ENCODE measurements at places on chromosomes 4 and X.

DNA sequence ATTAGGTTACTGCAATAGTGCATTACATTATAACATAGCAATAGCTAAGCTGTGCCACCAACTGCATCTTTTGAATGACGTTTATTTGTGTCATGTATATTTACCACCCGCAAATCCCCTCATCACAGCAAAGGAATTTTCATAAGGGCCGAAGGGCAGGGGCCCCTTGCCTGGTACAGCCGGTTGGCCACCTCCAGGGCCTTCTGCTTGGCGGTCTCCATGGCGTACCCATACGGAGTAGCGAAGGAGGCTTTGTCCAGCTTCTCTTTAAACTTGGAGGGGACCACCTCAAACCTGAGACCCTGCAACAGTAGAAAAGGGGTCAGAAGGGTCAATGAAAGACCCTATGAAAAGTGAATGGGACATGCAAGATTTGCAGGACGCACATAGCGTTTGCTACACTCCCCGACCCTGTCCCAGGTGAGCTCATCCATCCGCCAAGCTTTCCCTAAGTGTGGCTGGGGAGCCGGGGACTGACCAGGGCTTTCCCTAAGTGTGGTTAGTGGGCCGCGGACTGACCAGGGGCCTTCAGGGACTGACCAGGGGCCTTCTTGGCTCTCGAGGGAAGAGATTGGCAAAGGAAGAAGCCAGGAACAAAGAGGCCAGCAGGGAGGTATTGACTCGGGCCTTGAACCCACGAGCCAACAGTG, 10.6 kb downstream of the ASMTL start:
- DNase-seq: peak; percentile 6

- DNase-seq: peak; percentile 16
Observed at GRCh38 chr4:142126890-142127497, 490.6 kb downstream of the IL15 start.

GRCh38 chrX:152900937-152901445, 3.1 kb downstream of the ZNF185 start:
- no peak for DNase-seq

DNA sequence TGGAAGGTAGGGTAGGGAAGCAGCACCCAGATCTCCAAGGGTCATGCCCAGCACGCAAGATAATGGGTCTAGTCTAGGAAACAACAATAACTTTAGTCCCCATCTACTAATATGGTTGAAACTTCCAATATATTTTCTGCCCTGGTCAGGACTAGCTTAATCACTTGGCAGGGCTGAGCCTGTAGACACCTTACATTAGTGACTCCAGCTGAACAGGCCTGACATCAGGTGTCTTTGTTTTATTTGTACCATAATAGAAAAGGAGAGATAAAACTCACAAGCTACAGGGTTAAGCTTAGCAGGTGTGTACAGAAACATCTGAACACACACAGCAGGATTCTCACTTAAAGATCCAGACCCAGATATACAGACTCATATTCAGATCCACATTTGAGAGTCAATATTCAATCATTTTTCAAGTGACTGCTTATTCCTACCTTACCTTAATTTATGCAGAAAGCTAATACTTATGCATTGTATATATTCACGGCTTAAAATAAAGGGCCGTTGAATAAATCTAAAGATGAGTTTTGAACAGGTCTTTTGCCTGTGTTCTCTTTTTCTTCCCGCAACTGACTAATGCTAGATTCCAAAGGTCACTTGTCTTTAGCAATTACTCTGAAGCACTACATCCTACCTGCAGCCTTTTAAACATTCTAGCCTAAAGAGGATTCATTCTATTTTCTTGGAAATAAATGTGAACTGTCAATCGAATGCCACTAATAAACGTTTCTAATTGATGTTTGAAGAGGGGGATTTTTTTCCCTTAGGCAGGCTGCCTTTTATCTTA, 745.3 kb downstream of the RPA4 start:
- no peak for DNase-seq

DNA sequence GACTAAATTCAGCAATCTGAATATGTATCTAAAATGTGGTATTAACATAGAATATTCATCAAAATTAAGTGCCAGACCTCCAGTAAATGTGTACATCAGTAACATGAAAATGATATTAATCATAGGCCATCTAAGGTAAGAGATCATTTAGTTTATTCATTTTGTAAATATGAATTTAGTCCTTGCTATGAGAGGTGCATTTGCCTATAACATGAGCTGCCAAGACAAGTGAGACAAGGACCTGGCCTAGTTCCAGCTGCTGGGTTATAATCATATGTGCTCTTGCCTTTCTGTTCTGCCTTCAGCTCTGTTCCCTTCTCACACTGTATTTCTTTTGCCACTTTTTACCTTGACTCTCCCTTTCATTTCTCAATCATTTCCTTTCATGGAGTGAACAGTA, 160.0 kb downstream of the STIM2 start:
- no peak for DNase-seq

- DNase-seq: no peak
Observed at GRCh38 chr4:85177092-85177491, 210.6 kb upstream of the WDFY3 start.

DNA sequence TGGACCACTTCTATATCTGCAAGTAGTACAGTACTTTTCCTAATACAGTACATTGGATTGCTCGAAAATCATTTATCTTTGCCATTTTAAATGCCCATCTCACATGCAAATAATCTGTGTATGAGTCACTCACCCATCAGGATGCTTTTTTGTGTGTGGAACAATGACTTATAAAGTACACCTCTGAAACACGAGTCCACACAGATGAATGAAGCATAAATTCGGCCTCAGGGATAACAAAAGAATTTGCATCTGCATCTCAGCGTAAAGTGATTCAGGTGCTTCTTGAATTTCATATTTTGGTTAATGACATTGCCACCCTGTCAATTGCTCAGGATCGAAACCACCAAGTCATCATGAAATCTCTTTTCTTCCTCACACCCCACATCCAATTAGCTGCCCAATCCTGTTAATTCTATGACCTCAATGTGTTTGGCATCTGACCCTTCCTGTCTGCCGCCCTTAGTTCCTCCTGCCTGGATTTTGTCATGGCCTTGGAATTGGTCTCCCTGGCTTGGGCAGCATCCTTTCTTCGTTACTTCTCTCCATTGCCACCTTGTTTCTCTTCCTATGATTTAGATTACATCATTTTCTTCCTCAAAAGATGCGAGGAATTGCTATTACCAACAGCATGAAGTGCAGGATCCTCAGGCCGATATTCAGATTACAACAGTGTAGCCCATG, 161.6 kb upstream of the MID1 start:
- DNase-seq: no peak

- DNase-seq: peak; percentile 60
Observed at GRCh38 chrX:1453395-1453783, 680 bp upstream of the ASMTL start.

DNA sequence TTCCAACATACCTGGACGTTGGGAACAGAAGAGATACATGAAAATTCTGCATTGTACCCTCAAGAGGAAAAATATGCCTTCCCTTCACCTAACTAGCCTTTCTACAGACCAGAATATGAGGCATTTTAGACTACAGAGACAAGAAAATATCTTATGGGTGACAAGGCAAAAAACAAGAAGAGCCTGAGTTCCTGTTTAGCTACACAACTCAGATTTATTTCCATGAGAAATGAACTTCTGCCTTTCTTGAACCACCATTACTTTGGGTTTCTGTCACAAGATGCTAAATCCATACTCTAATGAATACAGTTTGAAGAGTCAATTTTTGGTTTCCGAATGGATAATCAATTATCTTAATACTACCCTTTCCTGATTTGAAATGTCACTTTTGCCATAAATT, 18.7 kb downstream of the RCHY1 start:
- no peak for DNase-seq

GRCh38 chr4:83285055-83285407, 433 bp upstream of the COQ2 start:
- peak; percentile 48 for DNase-seq

- DNase-seq: no peak
Observed at GRCh38 chr4:8645753-8646124, 53.2 kb downstream of the CPZ start.

GRCh38 chr4:53010318-53010717, 148.2 kb downstream of the RASL11B start:
- no peak for DNase-seq

DNA sequence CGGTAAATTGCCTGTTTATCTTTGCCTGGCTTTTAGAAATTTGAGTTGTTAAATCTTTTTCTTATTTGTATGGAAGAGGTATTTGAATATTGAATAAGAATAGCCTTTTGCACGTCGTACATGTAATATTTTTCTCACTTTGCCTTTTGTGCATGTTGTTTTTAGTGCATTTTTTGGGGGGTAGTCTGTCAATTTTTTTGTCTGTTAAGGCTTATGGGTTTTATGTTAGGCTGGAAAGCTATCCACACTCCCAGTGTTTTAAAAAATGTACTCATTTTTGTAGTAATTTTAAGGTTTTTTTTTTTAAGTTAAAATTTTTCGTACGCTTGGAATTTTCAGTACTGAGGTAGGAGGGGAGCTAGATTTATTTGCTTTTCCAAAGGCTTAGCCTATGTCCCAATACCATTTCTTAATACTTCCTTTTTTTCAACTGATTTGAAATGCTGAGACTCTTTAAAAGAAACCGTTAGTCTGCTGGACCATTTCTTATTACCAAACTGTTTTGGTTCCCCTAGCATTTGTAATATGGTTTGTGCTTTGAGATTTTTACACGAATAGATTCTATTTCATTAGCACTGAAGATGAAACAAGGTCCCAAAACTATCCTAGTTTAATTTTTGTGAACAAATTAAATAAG, 1.3 kb downstream of the HERC5 start:
- DNase-seq: no peak

- DNase-seq: no peak
Observed at GRCh38 chr4:32454482-32454881, 1734.3 kb downstream of the PCDH7 start.

- DNase-seq: no peak
Observed at GRCh38 chr4:99564921-99565320, 1.1 kb upstream of the TRMT10A start.

DNA sequence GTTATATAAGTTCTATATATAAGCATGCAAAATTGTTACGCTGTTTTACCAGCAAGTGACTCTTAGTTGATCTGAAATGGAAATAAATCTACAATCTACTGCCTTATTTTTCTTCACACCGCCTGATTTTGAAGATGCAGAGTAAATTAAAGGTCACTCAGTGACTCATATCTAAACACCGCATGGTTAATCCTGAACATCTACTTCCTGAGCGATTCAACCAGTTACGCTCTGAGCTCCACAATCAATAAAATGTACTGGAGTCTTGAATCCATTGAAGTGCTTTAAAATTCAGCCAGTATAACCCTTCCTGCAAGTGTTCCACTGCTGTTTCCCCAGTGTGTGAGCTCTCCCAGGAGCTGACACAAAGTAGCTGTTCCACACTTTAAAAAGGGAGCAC, 192.8 kb downstream of the SLC7A11 start:
- no peak for DNase-seq

- DNase-seq: no peak
Observed at GRCh38 chrX:94961730-94962129, 1287.7 kb downstream of the FAM133A start.

DNA sequence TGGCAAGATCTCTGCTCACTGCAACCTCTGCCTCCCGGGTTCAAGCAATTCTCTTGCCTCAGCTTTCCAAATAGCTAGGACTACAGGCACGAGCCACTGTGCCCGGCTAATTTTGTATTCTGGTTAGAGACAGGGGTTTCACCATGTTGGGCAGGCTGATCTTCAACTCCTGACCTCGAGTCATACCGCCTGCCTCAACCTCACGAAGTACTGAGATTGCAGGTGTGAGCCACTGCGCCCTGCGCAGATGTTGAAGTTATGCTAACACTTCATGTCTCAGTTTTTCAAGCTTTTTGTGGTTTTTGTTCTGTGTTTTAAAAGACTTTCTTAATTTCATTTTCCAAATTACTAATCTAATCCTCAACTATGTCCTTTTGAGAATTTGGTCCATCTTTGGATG, 154.4 kb upstream of the TLL1 start:
- no peak for DNase-seq

- no peak for DNase-seq
Observed at GRCh38 chrX:22053481-22053880, 21.4 kb downstream of the PHEX start.

DNA sequence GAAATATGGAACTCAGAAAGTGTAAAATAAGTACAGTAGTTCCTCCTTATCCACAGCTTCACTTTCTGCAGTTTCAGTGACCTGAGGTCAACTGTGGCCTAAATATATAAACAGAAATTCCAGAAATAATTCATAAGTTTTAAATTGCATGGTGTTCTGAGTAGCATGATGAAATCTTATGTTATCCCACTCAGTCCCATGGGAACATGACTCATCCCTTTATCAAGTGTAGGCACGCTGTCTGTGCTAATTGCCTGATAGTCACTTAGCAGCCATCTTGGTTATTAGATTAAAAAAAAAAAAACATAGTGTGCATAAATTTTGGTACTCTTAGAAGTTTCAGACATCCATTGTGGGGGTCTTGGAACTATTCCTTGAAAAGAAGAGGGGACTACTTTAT, 983.4 kb upstream of the ADGRL3 start:
- no peak for DNase-seq

DNA sequence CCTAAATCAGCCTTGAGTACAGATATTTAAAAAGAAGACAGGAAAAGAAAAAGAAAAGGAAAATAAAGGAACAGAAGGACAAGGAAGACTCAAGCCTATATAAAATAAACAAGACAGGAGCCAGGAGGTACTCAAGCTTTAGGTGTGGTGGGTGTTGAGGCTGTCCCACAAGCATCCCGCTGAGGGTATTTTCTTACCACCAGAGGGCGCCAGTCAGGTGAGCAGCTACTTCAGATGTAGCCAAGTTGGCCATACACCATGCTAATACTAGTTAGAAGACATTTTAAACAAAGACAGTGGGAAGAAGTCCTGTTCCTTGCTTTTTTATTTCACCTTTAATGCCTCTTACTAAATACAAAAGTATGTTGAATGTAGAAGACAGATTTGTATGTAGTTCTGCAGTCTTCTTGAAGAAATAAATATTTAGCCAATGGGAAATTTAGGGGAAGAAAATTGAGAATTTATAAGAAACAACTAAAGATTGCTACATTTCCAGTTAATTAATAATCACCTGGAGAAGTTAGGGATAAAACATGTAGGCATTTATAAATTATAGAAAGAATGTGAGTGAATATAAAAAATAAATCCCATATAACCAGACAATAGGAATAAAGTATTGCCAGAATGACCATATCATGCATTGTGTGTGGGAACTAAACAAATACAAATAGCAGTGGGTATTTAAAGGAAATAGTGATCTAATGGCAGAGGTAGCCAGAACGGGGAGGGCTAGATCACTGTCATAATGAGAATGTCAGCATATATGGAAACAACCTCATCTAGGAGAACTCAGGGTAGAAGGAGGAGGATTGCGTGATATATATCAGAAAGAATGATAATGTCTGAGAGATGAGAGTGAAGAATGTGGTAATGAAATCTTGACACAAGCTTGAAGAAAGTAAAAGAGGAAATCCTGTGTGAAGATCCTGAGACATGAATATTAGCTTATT, 71.0 kb downstream of the MTHFD2L start:
- peak; percentile 43 for DNase-seq

DNA sequence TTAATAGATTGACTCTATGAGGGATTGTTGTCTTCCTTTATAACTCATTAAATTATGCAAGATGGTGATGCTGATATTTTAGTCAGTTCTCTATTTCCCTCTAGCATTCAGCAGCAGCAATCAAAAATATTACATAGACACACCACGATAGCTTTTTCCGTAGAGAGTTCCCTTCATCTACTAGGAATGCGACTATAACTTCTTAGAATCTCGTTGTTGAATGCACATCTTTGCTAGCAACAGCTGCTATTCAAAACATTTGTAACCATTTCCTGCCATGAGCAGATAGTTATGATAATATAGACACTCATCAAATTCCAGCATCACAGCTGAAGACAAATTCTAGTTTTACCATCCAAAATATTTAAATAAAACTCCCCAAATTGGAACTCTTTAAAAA, 147.4 kb upstream of the FGF13 start:
- DNase-seq: no peak
